Naive thymus-derived CD8-positive, alpha-beta T cell (primary cell): ENCODE measurements at places on chromosomes 2 and 18. TPM values are rescaled to one million over a fixed set of nuclear protein-coding genes. Genes with fewer than 3 reads are reported as not detected.

- peaks cover 26% of the 10 kb centered on the region for H3K27me3 ChIP-seq
- H3K36me3 ChIP-seq, result no peaks in the 10 kb centered on the region
- no peak overlapping the region for H3K4me3 ChIP-seq
- DNase-seq, result no peak
These were observed 71.8 kb upstream of the SEC11C start for GRCh38 chr18:59067873-59068272.

DNA sequence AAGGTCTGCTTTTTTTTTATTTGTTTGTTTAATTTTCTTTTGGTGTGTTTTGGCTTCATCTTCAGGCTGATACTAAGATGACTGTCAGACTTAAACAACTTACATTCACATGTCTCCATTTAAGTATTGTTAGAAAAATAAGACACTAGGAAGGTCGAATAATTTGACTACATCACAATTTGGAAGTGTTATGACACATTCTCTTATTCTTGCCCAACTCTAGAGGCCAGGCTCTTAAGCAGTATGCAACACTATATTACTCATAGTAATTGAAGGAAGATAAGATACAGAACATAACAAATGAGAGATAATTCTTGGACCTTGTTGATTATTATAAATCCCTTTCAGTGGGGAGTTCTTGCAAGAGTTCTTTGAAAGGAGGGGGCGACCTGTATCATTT, 295.3 kb upstream of the COL3A1 start:
- H3K27ac ChIP-seq, result no peak overlapping the region
- no peaks in the 10 kb centered on the region for H3K36me3 ChIP-seq
- no peaks in the 10 kb centered on the region for H3K27me3 ChIP-seq
- H3K4me3 ChIP-seq, result no peak overlapping the region

DNA sequence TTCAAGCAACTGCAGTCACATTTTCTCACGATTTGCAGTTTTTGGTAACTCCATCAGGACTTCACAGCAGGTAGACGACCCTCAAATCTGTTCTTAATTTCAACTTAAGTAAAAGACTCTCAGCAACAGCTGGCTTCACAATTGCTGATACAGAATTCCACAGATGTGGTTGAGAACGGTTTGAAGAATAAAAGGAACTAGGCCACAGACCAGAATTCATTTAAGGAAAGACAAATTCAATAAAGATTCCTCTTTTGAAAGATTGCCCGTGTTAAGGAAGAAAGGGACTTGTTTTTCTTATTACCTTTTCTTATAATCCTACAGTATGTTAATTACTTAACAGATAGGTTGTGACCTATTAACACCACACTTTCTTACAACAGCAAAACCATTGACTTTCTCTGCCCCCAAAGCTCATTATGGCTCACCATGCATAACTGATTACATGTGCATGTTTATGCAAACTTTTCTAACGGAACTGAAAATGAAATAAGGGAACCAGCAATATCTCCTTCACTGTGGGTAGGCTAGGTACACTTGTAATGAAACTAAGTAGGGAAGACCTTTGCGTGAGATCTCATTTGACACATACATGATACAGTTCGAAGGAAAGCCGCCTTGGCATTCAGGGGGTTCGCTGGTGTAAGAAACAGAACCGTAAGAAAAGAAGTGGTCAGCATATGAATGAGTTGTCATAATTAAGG, 4.7 kb upstream of the ZNF516 start:
- no peak for DNase-seq
- H3K36me3 ChIP-seq, result no peaks in the 10 kb centered on the region
- H3K27me3 ChIP-seq, result no peaks in the 10 kb centered on the region
- no peak overlapping the region for H3K4me3 ChIP-seq

GRCh38 chr2:111708476-111709180, 175.4 kb downstream of the ANAPC1 start:
- peaks cover 15% of the 10 kb centered on the region for H3K4me1 ChIP-seq
- H3K27me3 ChIP-seq, result no peaks in the 10 kb centered on the region

DNA sequence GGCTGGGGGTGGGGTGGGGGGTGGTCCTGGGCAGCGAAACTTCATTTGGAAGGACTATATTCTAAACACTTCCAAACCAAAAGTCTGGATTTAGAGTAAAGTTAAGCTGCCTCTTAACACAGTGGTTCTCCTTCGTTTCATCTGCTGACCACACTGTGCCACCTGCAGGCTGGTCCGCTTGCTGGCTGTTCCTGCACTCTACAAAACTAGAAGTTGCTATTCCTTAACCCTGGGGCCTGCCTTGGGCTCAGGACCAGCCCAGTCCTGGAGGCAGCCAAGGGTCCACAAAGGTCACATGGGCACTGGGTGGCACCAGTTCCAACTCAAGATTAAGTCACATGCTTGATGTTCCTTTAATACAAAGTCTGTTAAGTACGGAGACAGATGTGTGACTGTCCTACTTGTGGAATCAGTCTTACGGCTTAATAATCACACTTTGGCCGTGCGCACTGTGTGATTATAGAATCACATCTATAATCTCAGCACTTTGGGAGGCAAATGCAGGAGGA, 195.4 kb downstream of the FAM210A start:
- no peak for DNase-seq
- H3K4me3 ChIP-seq, result no peak overlapping the region
- no peaks in the 10 kb centered on the region for H3K36me3 ChIP-seq
- H3K27ac ChIP-seq, result no peak overlapping the region
- H3K4me1 ChIP-seq, result peaks cover 66% of the 10 kb centered on the region

DNA sequence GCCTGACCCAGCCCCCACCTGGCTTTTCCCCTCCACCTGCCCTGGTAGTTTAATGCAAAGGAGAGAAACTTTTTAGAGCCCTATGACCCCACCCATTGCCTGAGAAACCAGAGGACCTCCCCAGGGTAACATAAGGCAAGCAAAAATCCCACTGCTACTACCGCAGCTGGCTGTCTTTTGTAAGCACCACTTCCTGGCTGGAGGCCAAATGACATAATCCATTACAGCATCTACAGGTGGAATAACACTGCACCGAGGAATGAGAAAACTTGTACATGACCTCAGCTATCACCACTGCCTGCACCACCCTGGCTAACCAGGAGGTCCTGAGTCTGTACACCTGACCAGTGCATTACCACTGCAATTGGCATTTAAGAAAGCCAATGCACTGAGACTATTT, 149.6 kb upstream of the GALNT5 start:
- DNase-seq, result no peak
- H3K4me1 ChIP-seq, result no peaks in the 10 kb centered on the region
- no peak overlapping the region for H3K27ac ChIP-seq
- H3K36me3 ChIP-seq, result no peaks in the 10 kb centered on the region
- H3K4me3 ChIP-seq, result no peak overlapping the region

GRCh38 chr2:109333414-109334210, 204.6 kb downstream of the SH3RF3 start:
- no peak overlapping the region for H3K4me3 ChIP-seq
- DNase-seq, result no peak
- peaks cover 62% of the 10 kb centered on the region for H3K4me1 ChIP-seq
- no peaks in the 10 kb centered on the region for H3K27me3 ChIP-seq
- H3K36me3 ChIP-seq, result no peaks in the 10 kb centered on the region
- no peak overlapping the region for H3K27ac ChIP-seq

DNA sequence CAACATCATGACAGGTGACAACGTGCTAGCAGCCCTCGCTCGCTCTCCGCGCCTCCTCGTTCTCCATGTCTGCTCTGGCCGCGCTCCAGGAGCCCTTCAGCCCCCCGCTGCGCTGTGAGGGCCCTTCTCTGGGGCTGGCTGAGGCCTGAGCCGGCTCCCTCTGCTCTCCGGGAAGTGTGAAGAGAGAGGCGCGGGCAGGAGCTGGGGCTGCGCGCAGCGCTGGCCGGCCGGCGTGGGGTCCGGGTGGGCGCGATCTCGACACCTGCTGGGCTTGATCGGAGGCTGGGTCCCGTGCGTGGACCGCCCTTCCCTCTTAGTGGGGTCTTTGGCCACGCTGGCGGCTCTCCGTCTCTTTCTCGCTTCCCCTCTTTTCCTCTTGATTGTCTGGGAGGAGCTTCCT, 195.5 kb downstream of the ANKRD30BL start:
- no peaks in the 10 kb centered on the region for H3K36me3 ChIP-seq
- H3K4me1 ChIP-seq, result no peaks in the 10 kb centered on the region
- no peak for DNase-seq
- H3K4me3 ChIP-seq, result no peak overlapping the region
- peaks cover 3% of the 10 kb centered on the region for H3K27me3 ChIP-seq

Gene HOXD4
- not detected for total RNA-seq

Gene DSEL
- total RNA-seq, result 2.5 TPM

Gene INSIG2
- total RNA-seq, result 25.6 TPM
